NCI-H2107 (cell line): ENCODE measurements at places on chromosomes 1 and 21.

DNA sequence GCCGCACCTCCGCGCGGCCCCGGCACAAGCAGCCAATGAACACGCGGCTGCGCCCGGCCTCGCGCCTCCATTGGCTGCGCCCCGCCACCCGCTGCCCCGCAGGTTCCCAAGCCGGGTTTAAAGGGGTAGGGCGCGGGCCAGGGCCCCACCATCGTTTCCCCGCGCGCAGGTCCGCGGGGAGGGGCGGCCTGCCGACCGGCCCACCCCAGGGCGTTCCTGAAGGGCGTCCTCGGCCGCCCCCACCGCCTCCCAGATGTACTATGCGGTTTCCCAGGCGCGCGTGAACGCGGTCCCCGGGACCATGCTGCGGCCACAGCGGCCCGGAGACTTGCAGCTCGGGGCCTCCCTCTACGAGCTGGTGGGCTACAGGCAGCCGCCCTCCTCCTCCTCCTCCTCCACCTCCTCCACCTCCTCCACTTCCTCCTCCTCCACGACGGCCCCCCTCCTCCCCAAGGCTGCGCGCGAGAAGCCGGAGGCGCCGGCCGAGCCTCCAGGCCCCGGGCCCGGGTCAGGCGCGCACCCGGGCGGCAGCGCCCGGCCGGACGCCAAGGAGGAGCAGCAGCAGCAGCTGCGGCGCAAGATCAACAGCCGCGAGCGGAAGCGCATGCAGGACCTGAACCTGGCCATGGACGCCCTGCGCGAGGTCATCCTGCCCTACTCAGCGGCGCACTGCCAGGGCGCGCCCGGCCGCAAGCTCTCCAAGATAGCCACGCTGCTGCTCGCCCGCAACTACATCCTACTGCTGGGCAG is at the start of gene OLIG1:
Gene OLIG1 (plus strand): TSS at position 148 of the 750 bp plus-strand sequence. CDS start 106 bp downstream, at position 254.
- DNase-seq: no peak

- no peak for DNase-seq
Observed at GRCh38 chr1:151635479-151636072, 23.7 kb downstream of the SNX27 start.

DNA sequence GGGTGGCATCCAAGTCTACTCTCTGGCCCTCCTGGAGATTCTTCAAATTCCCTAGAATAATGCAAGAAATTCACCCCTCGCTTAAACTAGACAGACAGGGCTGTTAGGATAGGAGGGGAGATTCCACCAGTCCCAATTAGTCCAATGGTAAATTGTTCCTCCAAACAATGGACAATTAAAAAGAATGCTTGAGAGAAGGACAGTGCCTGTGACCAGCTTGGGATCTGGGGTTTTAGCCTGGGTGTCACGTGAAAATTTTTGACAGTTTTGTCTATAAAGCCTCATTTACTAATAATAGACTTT is 177.7 kb upstream of the RAB4A start:
- DNase-seq: no peak

- DNase-seq: peak; percentile 18
Observed at GRCh38 chr21:39048064-39048463, 135.2 kb downstream of the PSMG1 start.

- DNase-seq: no peak
Observed at GRCh38 chr1:167627865-167628641, 2.0 kb upstream of the RCSD1 start.

- no peak for DNase-seq
Observed at GRCh38 chr1:207428783-207429182, 25.3 kb upstream of the CR2 start.

DNA sequence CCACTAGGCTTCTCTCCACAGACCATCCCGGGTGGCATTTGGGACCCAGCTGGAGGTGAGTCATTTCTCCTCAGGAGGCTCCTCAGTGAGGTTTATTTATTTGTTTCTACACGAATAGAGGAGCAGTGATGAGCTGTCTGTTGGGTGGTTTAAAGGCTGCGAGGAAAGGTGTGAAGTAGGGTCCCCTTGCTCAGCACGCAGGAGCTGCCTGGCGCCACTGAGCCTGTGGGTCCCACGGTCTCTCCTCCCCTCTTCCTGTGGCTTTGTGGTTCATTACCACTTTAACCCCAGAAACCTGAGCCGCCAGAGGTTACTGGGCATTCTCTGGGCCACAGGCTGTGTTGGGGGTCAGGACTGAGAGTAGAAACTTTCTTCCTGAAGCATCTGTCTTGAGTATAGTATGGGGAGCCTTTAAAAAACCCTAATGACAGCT is 39.9 kb downstream of the IL6R start:
- no peak for DNase-seq

GRCh38 chr1:36909946-36910725 is 124.2 kb downstream of the GRIK3 start:
- DNase-seq: no peak
